ENCODE measurements at places on chromosomes 1 and 21.

DNA sequence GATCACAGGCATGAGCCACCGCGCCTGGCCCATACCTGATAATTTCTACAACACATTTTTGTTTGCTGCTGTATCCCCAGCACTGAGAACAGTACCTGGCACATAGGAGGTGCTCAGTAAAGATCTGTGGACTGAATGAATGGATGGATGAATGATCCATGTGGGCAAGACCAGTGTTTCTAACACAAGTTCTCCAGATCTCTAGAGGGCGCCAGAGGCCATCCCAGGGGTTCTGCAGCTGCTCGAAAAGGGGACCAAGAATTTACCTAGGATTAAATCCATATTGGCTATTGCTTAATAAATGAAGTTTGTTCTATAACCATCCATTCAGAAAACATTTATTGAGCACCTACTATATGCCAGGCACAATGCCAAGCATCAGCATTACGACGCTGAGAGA is 167.7 kb downstream of the ACTL8 start:
- DNase-seq: peak; percentile 45

GRCh38 chr1:59104191-59104760 is 192.6 kb upstream of the FGGY start:
- DNase-seq: no peak

DNA sequence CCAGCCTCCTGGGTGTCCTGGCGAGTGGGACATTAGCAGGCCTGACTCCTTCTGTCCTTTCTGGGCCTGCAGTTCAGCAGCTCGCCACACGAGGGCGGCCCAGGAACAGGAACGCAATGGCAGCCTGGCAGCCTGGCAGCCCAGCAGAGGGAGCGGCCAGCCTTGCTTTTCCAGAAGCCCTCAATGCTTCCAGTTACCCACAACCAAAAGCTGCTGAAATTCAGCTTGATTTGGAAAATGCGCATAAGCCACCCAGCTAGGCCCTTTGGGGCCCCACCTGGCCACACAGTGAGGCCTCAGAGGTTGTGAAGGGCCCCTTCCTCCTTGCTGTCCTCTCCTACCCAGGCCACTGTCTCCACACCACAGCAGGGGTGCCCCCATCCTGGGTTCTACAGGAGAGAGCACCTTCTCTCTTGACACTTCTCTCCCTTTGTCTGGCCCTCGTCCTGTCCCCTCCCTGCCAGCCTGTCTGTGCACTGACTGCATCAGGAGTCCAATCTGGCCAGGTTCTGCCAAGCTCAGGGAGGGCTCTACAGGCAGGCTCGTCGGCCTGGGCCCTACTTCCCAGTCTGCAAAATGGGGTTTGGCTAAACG is 103.4 kb upstream of the VAMP3 start:
- peak; percentile 70 for DNase-seq

DNA sequence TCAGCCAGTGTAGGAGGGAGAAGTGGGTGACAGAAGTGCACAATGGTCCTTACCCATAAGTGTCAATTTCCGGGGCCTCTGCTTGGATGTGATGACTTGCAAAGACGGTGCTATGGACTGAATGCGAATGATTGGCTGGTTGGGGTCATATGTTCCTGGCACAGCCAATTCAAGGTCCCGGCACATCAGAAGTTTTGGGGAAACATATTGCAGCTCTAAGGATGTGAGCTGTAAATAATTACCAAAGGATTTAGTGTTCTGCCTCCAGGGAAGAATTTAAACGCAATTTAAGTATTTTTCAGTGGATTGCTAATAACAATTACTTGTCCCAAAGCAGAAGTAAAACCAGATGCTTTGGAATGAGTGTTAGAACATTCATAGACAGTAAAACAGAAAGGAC is 26.9 kb upstream of the EXOSC10 start:
- DNase-seq: no peak

DNA sequence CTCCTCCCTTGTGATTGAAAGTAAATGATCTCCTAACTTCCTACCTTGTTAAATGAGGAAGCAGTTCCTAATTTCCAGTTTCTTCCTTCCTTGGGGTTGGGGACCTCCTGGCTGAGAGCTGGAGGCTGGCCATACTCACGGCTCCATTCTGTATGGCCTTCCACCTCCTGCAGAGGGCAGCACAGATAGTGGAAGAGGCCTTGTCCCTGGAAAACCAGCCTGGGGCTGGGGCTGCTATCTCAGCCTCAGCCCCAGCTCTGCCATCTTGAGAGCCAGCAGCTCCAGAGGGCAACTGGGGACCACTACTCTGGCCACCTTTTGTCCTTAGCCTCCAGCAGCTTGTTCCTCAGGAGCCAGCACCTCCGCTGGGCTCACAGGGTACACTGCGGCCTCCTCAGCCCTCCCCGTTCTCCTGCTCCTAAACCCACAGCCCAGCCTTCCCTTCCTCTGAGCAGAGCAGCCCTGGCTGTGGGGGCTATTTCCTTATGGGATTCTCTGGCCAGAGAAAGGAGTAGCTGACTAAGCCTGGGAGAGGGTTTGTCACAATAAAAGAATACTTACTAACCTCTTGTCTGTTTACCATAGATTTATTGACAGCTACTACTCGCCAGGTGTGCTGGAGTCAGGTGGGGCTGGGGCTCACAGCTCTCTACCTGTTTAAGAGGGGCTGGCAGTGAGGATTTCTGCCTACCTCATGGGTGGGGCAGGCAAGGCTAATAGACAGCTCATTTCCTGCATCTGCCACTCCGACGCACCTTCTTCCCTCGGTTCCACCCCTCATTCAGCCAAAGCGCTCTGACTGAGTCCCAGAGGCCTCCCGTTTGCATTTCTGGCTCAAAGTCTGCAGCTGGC is 6.3 kb downstream of the TMEM234 start:
- peak; percentile 62 for DNase-seq

Measured in fibroblast of mammary gland (primary cell).